ENCODE measurements at places on chromosomes 16 and 17. TPM values are rescaled to one million over a fixed set of nuclear protein-coding genes. Genes with fewer than 3 reads are reported as not detected.

Gene LONP2
- total RNA-seq = 44.5 TPM

Gene CD300H
- not detected for total RNA-seq

Gene OR1F1
- total RNA-seq = 0.13 TPM

Gene SOST
- not detected for total RNA-seq

Gene CDRT4
- total RNA-seq = 1.7 TPM

Gene ZNF19
- 1.6 TPM for total RNA-seq

Gene DHRS7C
- total RNA-seq = not detected

Gene GAST
- total RNA-seq = not detected

All from pulmonary artery endothelial cell (primary cell).